Osteocyte (in vitro differentiated cells): ENCODE measurements at places on chromosomes 1 and 21. TPM values are rescaled to one million over a fixed set of nuclear protein-coding genes. Genes with fewer than 3 reads are reported as not detected.

DNA sequence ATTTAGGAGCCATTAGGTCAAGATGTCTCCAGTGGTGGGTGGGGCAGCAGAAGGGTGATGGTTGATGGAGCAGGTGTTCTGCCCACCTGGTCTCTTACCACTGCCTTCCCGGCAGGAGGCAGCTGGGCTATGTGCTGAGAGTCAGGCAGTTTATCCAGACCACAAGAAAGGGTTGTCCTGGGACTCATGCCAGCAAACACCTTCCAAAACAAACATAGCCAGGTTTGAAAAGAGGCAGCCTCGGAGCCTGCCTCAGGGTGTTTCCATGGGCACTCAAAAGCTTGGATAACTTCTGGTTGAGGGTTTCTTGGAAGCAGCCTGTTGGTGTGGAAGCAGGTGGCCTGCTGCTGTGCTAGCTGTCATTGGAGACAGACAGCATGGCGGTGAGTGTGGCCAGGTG, 187.2 kb downstream of the PCP4 start:
- H3K27ac ChIP-seq, result no peak overlapping the region
- no peak overlapping the region for H3K4me3 ChIP-seq
- no peak for DNase-seq
- H3K4me1 ChIP-seq, result no peaks in the 10 kb centered on the region

DNA sequence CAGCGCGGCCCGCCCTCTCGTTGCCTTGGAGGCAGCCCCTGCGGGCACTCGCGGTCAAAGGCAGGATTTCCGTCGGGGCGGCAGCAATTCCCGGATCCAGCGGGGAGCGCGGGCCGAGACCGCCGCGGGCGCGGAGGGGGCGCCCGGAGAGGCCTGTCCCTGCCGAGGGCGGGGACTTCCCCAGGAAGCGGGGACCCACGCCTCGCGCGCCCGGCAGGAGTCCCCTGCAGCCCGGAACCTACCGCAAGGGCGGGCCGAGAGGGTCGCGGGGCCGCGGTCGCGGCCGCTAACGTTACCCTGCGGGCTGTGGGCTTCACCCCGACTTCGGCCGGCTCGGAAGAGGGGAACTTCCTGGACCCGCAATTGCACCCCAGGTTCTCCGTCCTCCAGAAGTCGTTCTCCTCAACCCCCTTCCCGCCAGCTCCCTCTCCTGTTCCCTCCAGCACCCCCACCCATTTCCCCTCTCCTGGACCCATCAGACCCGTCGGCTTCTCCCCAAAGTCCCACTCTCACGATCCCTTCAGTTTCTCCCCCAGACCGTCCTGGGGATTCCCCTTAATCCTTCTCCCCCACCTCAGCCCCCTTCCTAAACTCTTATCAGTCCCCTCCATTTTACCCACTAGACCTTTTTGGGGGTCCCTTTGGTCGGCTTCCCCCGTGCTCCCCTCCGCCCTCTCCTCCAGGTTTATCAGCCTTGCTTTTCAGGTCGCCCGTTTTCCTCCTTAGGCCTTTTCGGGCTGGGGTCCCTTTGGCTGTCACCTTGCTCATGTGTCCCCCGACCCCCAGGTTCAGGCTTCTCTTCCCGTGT, 604 bp downstream of the FGR start:
- H3K4me1 ChIP-seq, result peaks cover 20% of the 10 kb centered on the region
- H3K27ac ChIP-seq, result no peak overlapping the region
- H3K27me3 ChIP-seq, result no peaks in the 10 kb centered on the region
- peak overlapping the region; percentile 42 for H3K4me3 ChIP-seq
- no peaks in the 10 kb centered on the region for H3K36me3 ChIP-seq
- no peak for DNase-seq

Gene SPRR5
- total RNA-seq, result not detected in 2 replicates

DNA sequence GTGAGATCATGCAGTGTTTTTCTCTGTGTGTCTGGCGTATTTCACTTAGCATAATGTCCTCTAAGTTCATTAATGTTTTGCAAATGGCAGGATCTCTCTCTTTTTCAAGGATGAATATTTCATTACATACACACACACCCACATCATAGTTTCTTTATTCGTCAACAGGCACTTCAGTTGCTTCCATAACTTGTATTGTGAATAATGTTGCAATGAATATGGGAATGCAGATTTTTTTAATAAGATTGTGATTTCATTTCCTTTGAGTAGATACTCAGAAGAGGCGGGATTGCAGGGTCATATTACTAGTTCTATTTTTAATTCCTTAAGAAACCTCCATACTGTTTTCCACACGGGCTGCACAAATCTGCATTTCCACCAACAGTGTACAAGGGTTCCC, 134.0 kb downstream of the CLEC20A start:
- no peaks in the 10 kb centered on the region for H3K27me3 ChIP-seq
- no peak overlapping the region for H3K4me3 ChIP-seq
- no peaks in the 10 kb centered on the region for H3K36me3 ChIP-seq
- peaks cover 8% of the 10 kb centered on the region for H3K4me1 ChIP-seq

GRCh38 chr1:68113966-68114365, 63.5 kb upstream of the DIRAS3 start:
- H3K27ac ChIP-seq, result no peak overlapping the region
- no peak for DNase-seq
- H3K36me3 ChIP-seq, result peaks cover 7% of the 10 kb centered on the region
- H3K4me3 ChIP-seq, result no peak overlapping the region
- H3K4me1 ChIP-seq, result peaks cover 18% of the 10 kb centered on the region
